ENCODE measurements at places on chromosomes 16 and 17.

DNA sequence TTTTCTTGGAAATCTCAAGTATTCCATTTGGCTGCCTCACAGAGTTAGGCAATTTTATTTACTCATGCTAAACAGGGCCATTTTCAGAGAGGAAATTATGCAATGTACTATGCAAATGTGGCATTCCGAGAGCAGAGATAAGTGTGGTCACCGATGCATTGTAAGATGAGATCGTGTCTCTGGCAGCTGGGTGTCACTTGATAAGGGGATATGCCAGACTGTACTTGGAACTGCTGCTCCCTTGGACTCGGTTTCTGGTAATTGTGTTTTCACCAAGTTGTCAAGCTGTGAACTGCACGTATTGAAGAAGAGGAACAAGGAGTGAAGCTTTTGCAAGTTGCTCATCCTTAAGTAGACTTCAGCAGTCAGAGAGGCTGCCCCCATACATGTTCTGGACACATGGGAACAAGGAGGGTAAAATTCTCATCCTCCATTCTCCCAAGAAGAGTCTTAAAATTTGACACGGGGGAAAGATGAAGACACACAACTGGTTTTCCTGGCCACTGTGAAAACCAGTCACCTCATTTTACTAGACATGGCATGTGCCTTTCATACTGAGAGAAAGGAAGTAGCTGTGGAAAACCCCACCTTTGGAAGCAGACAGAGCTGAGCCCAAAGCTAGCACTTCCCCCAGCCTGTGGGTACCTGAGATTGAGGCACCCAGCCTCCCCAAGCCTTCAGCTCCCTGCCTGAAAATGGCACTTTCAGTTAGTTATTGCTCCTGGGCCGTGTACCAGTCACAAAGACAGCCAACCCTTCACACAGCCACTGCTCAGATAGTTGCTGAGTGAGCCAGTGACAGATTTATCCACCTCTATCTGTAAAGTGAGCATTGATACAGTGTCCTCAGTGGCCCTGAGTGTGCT lies 150.7 kb downstream of the SOCS1 start:
- H3K27ac ChIP-seq: peak overlapping the region; percentile 92
- H3K4me1 ChIP-seq: peaks cover 65% of the 10 kb centered on the region
- no peaks in the 10 kb centered on the region for H3K36me3 ChIP-seq
- peak; percentile 98 for DNase-seq
- H3K4me3 ChIP-seq: no peak overlapping the region

DNA sequence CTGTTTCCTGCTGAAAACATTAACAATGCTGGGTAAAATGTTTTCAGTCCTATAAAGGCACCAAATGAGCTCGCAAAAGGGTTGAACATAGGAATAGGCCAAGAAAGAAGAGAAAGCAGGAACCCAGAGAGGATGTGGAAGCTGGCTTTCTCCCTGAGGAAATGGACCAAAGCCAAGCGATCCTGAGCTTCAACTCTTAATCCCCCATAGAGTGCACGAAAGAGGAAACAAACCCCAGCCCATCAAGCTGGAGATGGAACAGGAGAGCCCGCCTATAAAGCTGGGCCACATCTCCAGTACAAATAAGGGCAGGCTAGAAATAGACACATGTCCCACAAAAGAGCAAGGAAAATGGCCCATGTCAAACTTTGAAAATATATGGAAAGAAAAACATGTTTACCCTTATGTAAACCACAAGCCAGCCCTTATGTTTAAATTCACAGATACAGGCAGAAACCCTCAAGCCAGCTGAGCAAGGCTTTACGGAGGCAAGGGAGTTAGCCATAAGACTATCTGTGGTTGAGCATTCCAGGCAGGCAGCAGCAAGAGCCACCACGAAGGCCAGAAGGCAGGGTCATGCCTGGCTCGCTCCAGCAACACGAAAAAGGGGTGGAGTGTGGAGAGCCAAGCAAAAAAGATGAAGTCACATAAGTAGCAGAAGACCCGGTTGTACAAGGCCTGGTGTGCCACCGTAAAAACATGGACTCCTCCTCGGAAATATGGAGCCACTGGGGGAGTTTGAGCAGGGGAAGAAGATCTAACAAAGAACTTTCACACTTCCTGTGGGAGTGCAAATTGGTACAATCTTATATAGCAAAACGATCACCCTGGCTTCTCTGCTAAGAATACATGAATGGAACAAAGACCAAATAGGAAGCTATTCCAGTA lies 27.8 kb downstream of the COPRS start:
- H3K27ac ChIP-seq: no peak overlapping the region
- H3K27me3 ChIP-seq: no peaks in the 10 kb centered on the region
- H3K36me3 ChIP-seq: no peaks in the 10 kb centered on the region
- no peak overlapping the region for H3K4me3 ChIP-seq
- DNase-seq: peak; percentile 56

GRCh38 chr17:16329519-16330271 lies 23.6 kb downstream of the CENPV start:
- no peak overlapping the region for H3K27ac ChIP-seq
- H3K27me3 ChIP-seq: no peaks in the 10 kb centered on the region
- no peaks in the 10 kb centered on the region for H3K4me1 ChIP-seq
- H3K4me3 ChIP-seq: no peak overlapping the region

DNA sequence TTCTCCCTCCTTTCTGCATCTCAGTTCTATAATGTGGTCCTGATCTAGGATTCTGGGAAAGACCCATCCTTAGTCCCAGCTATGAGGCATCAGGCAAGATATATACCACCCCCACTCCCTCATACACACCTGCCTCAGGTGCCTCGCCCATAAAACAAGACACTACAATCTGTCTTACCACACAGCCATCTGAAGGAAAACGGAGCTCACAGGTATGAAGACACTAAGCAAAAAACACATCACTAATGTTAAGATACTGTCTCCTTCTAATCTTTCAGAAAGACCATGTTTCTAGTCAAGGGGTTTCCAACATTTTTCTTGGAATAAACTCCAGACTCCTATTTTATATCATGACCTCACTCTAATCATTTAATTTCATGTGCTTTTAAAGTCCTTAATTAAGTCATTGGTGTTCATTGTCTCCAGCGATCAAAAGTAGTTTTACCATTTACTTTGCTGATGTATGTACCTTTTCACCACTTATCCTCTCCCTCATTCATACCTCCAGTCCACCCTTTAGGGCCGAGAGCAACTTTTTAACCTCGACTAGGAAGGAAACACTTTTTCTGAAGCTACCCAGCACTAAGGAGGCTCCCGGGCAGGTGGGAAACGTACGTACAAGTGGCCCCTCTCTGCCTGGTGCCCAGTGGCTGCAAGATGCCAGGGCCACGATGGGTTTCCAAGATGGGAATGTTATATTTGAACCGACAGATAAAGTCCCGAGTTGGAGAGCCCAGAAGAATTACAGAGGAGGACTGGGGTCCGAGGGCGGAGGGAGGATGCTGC lies 979 bp downstream of the MAP3K14 start:
- H3K27ac ChIP-seq: peak overlapping the region; percentile 96
- no peaks in the 10 kb centered on the region for H3K27me3 ChIP-seq
- 0 out of 2 replicates have a peak, but pooled peaks cover 2% of the 10 kb centered on the region for H3K36me3 ChIP-seq
- DNase-seq: no peak
- H3K4me3 ChIP-seq: peak overlapping the region; percentile 95
- peaks cover 49% of the 10 kb centered on the region for H3K4me1 ChIP-seq

DNA sequence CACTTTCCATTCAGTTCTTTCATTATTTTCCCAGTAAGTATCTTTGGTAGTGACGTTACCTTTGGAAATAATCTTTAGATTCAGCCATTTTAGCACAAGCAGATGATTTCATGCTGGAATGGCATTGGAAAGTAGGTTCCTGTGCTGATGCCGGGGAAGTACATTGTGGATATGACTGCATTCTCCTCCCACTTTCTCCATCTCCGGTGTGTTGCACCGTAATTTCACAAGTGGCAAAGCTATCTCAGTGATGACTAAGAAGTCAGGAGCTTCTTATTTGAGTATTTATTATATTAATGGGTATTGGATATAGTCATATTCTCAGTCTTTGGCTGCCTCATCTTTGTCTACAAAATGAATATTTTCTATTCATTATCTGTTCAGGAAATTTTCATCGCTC lies 69.8 kb downstream of the MRTFB start:
- no peaks in the 10 kb centered on the region for H3K4me1 ChIP-seq
- peak; percentile 27 for DNase-seq
- no peak overlapping the region for H3K27ac ChIP-seq

DNA sequence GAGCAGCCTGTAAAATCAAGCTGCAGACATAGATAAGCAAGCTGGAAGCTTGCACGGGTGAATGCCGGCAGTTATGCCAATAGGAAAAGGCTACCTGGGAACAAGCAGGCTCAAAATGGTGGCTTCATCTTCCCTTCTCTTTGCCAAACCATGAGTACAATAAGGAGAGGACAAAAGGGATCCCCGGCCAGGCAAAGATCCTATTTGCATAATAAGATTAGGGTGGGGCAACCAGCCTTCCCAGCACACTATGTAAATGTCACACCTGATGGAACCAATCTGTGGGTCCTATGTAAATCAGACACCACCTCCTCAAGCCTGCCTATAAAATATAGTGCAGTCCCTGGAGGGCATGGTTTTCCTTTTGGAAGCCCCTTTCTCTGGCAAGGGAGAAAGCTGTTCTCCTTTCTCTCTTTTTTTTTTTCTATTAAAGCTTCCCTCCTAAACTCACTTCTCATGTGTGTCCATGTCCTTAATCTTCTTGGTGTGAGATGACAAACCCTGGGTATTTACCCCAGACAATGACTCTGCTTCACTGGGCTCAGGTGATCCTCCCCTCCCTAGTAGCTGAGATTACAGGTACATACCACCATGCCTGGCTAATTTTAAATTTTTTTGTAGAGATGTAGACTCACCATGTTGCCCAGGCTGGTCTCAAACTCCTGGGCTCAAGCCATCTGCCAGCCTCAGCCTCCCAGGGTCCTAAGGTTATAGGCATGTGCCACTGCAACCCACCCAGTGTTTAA lies 44.2 kb downstream of the PSMD12 start:
- H3K27ac ChIP-seq: no peak overlapping the region
- no peaks in the 10 kb centered on the region for H3K27me3 ChIP-seq
- H3K36me3 ChIP-seq: no peaks in the 10 kb centered on the region

DNA sequence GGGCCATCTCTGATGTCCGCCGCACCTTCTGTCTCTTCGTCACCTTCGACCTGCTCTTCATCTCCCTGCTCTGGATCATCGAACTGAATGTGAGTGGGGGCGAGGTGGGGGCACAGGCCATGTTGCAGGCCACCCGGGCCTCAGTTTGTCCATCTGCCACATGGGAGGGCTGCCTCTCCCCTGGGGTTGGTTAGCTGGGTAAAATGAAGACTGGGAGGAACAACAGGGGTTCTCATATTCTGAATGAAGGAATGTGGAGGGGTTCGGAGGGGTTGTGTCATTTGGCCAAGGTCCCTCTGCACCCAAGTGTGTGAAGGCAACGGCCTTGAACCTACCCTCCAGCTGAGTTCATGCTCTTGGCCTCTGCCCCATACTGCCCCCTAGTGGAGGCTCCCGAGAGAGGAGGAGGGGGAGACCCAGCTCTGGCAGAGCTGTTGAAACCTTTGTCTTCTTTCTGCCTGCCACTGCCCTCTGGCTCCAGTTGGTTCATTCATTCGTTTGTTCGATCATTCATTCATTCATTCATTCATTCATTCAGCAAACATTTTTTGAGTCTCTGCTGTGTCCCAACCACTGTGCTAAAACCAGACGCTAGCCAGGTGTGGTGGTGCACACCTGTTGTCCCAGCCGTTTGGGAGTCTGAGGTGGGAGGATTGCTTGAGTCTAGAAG lies 11.4 kb upstream of the TCAP start:
- H3K27ac ChIP-seq: no peak overlapping the region
- no peak overlapping the region for H3K4me3 ChIP-seq
- peaks cover 12% of the 10 kb centered on the region for H3K36me3 ChIP-seq
- H3K4me1 ChIP-seq: peaks cover under 1% of the 10 kb centered on the region
- no peaks in the 10 kb centered on the region for H3K27me3 ChIP-seq
